ENCODE measurements at places on chromosomes 11 and 22. TPM values are rescaled to one million over a fixed set of nuclear protein-coding genes. Genes with fewer than 3 reads are reported as not detected.

The OR51G2 gene
- total RNA-seq = not detected

The TRIM29 gene
- 3.3 TPM for total RNA-seq

- no peak for DNase-seq
- H3K4me3 ChIP-seq = no peak overlapping the region
- H3K27me3 ChIP-seq = no peaks in the 10 kb centered on the region
- H3K4me1 ChIP-seq = peaks cover 13% of the 10 kb centered on the region
These were observed 50.0 kb downstream of the TRIM44 start for GRCh38 chr11:35712533-35712932.

The SLC22A9 gene
- not detected for total RNA-seq

The C11orf21 gene
- total RNA-seq = not detected

- H3K4me1 ChIP-seq = no peaks in the 10 kb centered on the region
- H3K4me3 ChIP-seq = no peak overlapping the region
- no peaks in the 10 kb centered on the region for H3K36me3 ChIP-seq
These were observed 72.1 kb upstream of the CD44 start for GRCh38 chr11:35066783-35067423.

DNA sequence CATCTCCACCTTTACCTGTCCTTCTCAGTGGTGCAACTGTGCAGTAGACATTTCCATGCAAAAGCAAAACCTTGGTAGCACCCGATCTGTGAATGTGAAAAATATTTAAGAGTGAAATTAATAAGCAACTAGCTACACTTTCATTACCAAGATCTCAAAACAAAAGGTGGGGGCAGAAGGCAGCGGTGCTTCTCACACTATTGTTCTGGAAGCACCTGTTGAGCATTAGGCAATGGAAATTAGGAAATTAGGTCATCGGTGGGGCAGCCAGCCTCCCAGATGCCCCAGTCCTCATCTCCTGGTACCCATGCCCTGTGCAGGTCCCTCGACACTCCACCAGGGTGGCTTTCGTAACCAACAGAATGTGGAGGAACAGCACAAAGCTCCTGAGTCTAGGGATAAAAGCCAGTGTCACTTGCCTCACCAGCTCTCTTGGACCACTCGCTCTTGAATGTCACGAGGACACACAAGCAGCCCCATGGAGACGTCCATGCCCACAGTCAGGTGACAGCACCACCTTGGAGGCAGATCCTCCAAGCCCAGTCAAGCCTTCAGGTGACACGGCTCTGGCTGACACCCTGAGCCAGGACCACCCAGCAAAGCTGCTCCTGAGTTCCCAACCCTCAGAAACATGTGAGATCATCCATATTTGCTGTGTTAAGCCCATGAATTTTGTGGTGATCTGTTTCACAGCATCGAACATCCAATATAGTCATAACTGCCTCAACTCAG is 3.3 kb downstream of the LTO1 start:
- peaks cover 26% of the 10 kb centered on the region for H3K4me1 ChIP-seq
- no peak for DNase-seq
- H3K27ac ChIP-seq = no peak overlapping the region
- H3K36me3 ChIP-seq = peaks cover 58% of the 10 kb centered on the region

DNA sequence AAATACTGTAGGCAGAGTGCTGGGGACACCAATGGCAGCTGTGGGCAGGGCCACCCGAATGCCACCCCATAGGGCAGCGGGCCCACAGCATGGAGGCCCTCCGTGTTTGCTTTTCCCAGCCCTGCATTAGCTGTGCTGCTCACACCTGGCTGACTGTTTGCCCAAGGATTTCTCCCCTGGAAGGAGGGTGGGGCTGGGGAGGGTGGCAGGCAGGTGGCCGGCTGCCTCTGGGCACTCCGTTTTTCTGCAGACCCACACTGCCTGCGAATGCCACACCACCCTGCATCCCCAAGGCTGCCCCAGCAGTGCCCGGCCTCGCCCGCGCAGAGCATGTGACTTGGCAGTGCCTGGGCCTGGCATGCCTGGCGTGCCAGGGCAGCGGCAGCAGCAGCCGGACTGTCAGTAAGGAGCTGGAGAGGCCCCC is 19.6 kb downstream of the DAGLA start:
- H3K27ac ChIP-seq = peak overlapping the region; percentile 87
- H3K4me3 ChIP-seq = peak overlapping the region; percentile 48
- peaks cover 21% of the 10 kb centered on the region for H3K36me3 ChIP-seq
- DNase-seq = peak; percentile 79

DNA sequence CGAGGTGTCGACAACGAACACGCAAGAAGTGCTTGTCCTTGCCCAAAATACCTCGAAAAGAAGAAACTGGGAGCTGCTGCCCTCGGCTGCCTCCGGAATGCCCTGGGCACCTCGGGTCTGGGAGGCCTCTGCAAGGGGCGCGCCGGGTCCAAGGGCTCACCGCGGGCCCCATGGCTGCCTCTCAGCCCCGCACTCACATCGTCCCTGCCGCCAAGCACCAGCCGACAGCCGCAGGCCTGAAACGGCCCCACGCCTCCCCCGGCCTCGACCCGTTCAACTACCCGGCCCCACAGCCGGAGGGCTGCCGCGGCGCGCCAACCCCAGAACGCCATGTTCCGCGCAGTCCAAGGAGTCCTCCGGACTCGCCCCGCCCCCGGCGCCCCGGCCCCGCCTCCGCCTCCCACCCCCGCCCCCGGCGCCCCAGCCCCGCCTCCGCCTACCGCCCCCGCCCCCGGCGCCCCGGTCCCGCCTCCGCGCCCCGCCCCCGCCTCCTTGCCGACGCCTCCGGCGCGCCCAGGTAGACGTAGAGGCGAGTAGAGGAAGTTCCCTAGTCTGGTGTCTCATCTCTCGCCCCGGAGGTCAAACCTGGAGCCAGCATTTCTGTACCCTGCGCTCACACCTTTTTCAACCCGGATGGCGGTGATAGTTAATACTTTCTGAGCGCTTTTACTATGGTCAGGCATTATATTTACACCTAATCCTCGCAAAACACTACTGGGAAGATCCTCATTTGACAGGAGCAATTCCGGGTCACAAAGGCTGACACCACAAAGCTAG is at the start of gene SIRT3:
Gene SIRT3 (minus strand): TSS at position 346 of the 777 bp plus-strand sequence. CDS start 14 bp downstream, at position 332.
- DNase-seq = peak; percentile 87
- H3K4me3 ChIP-seq = peak within 1 kb of the TSS; percentile 96
- H3K27ac ChIP-seq = peak within 1 kb of the TSS; percentile 70
- H3K27me3 ChIP-seq = no peaks in the 10 kb centered on the region
- peaks cover 10% of the 10 kb centered on the region for H3K4me1 ChIP-seq
- peaks cover 47% of the 10 kb centered on the region for H3K36me3 ChIP-seq

The SMCO4 gene
- 16.4 TPM for total RNA-seq

GRCh38 chr11:55697817-55698216 is 35.8 kb downstream of the OR4C6 start:
- no peak overlapping the region for H3K27ac ChIP-seq
- no peaks in the 10 kb centered on the region for H3K36me3 ChIP-seq
- no peak for DNase-seq
- no peaks in the 10 kb centered on the region for H3K27me3 ChIP-seq
- no peaks in the 10 kb centered on the region for H3K4me1 ChIP-seq

DNA sequence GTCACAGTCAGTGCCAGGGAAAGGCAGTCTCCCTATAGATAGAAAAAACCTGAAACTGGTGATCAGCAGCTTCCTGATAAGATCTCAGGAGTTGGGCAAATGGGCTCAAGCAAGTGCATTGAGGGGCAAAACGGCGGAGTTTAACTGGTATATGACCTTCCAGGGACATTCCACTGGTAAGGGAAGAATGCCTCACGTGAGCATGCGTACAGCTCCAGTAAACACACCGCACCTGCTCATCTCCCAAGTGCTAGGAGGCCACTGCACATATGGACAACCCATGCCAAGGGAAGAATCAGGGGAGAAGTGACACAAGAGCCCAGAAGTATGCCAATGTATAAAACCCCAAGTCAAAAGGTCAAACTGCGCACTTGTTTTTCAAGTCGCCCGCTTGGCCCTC is 11.6 kb downstream of the HEPHL1 start:
- no peaks in the 10 kb centered on the region for H3K36me3 ChIP-seq
- H3K27me3 ChIP-seq = no peaks in the 10 kb centered on the region
- DNase-seq = no peak
- H3K27ac ChIP-seq = no peak overlapping the region
- H3K4me3 ChIP-seq = no peak overlapping the region

- no peak overlapping the region for H3K27ac ChIP-seq
- no peaks in the 10 kb centered on the region for H3K27me3 ChIP-seq
- DNase-seq = no peak
- no peaks in the 10 kb centered on the region for H3K4me1 ChIP-seq
These were observed 14.1 kb downstream of the FAM83F start for GRCh38 chr22:40008726-40009291.

The VSIG10L2 gene
- not detected for total RNA-seq

DNA sequence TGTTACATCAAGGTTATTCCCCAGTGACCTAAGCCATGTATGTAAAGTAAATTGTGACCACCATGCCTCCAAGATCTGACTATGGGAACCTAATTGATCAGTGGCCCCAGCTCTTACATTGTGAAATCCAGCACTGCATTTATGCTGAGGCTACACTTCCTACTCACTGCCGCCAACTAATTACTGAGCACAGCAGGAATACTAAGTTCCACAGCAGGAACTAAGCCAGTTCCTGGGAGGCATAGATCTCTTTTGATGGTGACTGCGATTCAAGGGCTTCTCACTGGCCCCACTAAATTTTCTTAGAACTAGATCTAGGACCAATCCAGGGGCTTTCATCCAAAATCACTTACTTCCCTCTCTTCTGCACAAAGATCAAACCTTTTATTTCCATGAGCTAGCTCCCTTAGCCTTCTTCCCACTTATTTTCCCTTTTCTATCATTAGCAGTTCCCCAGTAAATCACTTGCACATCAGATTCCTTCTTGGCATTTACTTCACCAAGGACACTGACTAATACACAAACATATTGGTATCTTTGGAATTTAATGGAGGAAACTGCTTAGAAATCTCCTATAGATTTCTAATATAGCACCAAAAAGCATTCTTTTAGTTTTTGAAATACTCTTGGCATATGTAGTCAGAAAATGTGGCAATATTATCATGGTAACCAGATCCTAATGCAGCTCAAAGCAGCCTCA is 46.0 kb downstream of the CNTN5 start:
- H3K36me3 ChIP-seq = no peaks in the 10 kb centered on the region
- DNase-seq = no peak
- no peaks in the 10 kb centered on the region for H3K27me3 ChIP-seq

DNA sequence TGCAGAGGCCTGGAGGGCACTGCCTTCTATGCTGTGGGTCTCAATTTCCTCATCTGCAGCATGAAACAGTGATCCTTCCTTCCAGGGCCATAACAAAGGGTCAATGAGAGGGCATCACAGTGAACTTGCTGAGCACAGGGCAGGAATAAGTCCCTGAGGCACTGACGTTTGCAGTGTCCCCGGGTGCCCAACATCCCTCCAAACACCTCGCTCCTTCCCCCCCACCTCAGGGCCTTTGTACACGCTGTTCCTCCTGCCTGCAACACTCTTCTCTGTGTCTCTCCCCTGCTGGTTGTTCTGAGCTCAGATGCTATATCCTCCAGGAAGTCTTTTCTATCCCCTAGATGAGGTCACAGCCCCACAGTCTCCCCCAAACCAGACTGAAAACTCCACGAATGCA is 59.7 kb upstream of the TCF20 start:
- H3K4me3 ChIP-seq = no peak overlapping the region
- H3K27ac ChIP-seq = no peak overlapping the region
- H3K36me3 ChIP-seq = no peaks in the 10 kb centered on the region
- DNase-seq = no peak

DNA sequence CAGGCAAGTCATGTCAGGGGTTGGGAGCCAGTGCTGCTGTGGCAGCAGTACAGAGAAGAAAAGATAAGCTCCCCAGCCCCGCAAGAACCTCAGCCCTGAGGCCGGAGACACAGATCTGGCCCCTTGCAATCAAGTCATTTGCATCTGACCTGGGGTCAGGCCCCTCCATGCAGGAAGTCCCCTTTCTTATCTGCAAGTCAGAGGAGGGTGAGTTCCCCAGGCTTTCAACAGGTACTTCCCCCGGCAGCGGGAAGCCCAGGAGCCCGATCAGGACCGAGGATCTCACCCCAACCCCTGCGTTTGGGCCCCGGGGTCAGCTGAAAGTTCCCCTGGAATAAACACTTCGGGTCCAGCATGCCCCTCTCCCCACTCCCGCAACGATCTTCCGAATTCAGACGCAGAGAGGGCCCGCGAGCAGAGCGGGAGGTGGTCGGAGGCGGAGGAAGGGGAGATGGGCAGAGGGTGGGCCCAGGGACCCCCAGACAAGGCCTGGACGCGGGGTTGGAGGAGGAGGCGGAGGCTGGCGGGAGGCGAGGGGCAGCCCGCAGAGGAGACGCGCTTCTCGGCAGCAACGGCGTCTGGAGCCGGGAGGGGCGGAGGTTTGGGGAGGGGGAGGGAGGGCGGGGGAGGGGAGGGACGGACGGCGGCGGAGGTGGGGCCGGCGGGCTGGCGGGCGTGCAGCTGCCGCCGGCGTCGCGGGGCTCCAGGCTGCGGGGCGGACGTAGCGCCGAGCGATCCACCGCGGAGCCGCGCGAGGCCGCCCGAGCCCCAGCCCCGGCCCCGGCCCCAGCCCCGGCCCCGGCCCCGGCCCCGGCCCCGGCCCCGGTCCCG is at the start of gene TSPAN18:
Gene TSPAN18 (plus strand): TSS at position 680 of the 831 bp plus-strand sequence. CDS start 179,455 bp downstream, outside the sequence.
- no peak for DNase-seq
- no peak within 1 kb of the TSS for H3K27ac ChIP-seq
- peak within 1 kb of the TSS; percentile 65 for H3K4me3 ChIP-seq
- no peaks in the 10 kb centered on the region for H3K4me1 ChIP-seq
- peaks cover 4% of the 10 kb centered on the region for H3K36me3 ChIP-seq

GRCh38 chr11:59253001-59253400 is 40.3 kb upstream of the MPEG1 start:
- DNase-seq = no peak
- no peak overlapping the region for H3K27ac ChIP-seq
- H3K36me3 ChIP-seq = no peaks in the 10 kb centered on the region
- no peak overlapping the region for H3K4me3 ChIP-seq

DNA sequence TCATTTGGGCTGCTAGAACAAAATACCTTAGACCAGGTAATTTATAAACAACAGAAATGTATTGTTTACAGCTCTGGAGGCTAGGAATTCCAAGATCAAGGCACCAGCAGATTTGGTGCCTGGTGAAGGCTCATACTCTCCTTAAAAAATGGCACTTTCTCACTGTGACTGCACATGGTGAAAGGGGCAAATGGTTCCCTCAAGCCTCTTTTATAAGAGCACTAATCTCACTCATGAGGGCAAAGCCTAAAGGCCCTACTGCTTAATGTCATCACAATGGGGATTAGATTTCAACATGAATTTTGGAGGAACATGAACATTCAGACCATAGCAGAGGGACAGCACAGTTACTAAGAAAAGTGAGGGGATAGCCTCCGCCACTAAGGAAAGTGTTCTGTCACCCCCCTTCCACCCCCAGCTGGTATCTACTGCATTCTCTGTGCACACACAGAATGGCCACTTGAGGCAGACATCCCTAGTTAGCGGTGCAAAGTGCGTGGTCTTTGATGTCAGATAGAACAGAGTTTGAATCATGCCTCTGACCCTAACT is 47.2 kb upstream of the CEP295 start:
- no peak overlapping the region for H3K27ac ChIP-seq
- no peaks in the 10 kb centered on the region for H3K27me3 ChIP-seq
- DNase-seq = no peak
- H3K4me1 ChIP-seq = peaks cover 9% of the 10 kb centered on the region
- peaks cover 7% of the 10 kb centered on the region for H3K36me3 ChIP-seq
- no peak overlapping the region for H3K4me3 ChIP-seq

The NCAPD3 gene
- total RNA-seq = 78.2 TPM

The ROBO4 gene
- total RNA-seq = not detected

All from Calu3 (cell line).